ENCODE measurements at places on chromosomes 7 and 10. TPM values are rescaled to one million over a fixed set of nuclear protein-coding genes. Genes with fewer than 3 reads are reported as not detected.

The DYDC2 gene
- not detected for total RNA-seq

The AKR1C8 gene
- not detected for total RNA-seq

The FOXI2 gene
- total RNA-seq, result not detected

The CPN1 gene
- total RNA-seq, result not detected

The NPFFR1 gene
- total RNA-seq, result not detected

The EEPD1 gene
- total RNA-seq, result 1.7 TPM

The PTN gene
- total RNA-seq, result 34.3 TPM

The CREB3L2 gene
- total RNA-seq, result 29.8 TPM

The GBX1 gene
- not detected for total RNA-seq

The EN2 gene
- total RNA-seq, result not detected

The ITIH2 gene
- not detected for total RNA-seq

Measured in bronchus fibroblast of lung (primary cell).